ENCODE measurements at places on chromosomes 6 and 20.
A peak's percentile ranks its signal among the peaks of the same experiment; 100 is the strongest.

DNA sequence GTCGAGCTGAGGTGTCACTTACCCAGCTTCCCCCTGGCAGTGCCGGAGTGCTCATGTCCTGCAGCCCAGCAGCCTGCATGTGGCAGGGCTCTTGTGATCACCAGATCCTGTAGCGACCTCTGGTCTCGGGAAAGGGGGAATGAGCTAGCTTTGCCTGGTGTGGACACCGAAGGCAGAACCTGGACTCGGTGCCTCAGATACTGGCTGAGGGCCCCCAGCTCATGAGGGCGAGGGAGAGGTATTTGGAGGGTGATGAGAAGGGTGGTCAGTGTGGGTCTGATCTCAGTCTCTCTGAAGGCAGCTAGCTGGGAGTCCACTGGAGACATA lies 26.3 kb downstream of the SUN5 start:
- no peak for DNase-seq

DNA sequence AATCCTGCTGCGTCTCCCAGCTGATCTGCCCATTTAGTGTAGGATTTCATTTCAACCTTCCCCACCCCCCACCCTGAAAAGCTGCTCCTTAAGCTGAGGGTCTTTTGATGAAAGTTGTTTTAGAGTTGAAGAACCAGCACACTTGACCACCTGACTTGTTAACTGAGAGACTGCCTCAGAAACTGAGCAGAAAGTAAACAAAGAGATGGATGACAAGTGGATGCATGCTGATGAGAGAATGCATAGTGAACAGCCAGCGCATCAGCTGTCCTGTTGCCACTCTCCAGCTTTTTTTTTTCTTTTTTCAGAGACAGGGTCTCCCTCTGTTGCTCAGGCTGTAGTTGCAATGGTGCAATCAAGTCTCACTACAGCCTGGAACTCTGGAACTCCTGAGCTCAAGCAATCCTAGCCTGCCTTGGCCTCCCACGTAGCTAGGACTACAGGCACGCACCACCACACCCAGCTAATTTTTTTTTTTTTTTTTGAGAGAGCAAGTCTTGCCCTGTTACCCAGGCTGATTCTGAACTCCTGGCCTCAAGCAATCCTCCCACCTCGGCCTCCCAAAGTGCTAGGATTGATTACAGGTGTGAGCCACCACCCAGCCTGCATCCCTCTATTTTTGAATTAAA lies 9.5 kb downstream of the RPL10A start:
- DNase-seq, result no peak

DNA sequence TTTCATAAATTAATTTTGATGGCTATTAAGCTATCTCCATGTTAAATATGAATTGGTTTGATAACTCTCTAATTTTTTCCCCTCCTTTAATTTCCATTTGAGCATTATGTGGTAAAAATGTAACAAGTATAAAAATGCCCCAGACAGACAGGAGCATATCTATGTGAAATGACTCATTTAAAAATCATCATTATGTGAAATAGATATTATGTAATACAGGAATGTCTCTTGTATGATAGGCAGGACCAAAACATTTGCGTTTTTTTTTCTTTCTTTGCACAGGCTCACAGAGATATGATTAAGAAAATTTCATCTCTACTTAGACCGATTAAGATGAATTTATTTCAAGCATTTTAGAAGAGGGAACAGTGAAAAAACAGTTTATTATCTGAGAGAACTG lies 95.8 kb downstream of the AKAP7 start:
- DNase-seq, result no peak

DNA sequence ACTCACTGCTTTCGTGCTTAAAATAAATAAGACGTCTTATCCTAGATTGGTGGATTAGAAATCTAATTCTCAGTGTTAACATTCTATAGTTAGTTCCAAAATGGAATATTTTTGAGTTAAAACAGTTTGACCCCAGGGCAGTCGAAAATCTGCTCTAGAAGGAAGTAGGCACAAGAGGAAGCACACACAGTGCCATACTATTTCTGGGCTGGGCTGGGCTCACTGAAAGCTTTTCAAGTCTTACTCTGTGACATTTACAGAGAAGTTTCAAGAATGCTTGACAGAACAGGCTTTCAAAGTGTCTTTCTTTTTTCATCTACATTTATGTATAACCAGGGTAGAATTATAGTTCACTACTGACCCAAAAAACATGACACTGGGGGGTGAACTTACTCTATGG lies 209.8 kb downstream of the SOD2 start:
- no peak for DNase-seq

- no peak for DNase-seq
Observed at GRCh38 chr6:124200661-124201060, 397.0 kb downstream of the NKAIN2 start.

DNA sequence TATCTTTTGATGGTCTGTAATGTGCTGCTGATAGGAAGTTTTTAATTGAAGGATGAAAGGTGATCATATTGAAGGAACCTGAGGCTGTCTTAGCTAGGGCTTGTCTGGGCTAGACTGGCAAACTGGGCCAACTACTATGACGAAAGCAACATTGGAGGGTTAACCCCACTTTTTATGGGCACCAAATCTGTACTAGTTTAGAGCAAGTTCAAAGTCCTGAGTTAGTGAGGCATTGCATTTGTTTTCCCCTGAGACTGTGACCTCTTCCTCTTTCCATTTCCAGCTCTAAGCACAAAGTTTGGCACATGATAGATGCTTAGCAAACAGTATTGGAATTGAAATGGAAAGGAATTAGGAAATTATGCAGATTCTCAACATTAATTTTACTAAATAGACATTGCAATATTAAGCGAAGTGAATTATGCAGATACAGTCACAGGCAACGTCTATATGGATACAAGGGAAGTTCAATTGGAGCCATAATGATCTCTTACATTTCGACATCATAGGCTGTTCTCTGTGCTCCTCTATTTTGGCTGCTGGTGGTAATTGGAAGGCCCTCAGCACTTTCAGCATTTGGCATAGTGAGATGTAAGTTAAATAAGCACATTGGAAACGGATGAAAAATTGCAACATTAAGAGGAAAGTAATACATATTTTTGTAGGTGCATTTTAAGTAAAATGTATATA lies 22.2 kb downstream of the CEP57L1 start:
- no peak for DNase-seq

- peak; percentile 35 for DNase-seq
Observed at GRCh38 chr6:134317471-134318131, at the start of gene SGK1. TSS of gene SGK1 (minus strand) at chr6:134318112. CDS start at chr6:134317460, 652 bp downstream.

- peak; percentile 31 for DNase-seq
Observed at GRCh38 chr20:4476903-4477500, 244.7 kb upstream of the PRND start.

- DNase-seq, result no peak
Observed at GRCh38 chr6:6997263-6998193, 110.2 kb upstream of the RREB1 start.

DNA sequence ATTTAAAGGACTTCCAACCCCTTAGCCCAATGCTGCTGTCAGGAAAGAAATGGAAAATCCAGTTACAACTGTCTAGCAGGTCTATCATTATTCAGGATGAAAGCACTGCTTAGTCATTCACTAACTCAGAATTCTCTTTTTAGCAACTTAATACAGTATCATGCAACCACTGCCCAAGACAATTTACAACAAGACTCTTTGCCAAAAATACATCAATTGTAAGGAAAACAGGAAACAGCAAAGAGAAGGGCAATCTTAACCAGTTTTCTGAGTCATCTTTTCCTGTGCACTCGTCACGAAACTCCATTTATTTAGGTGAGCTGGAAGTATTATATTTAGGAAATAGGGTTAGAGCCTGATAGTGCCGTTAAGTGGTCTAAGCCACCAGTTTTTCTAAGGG lies 1197.7 kb upstream of the CITED2 start:
- DNase-seq, result no peak
